SJCRH30 (cell line): ENCODE measurements at places on chromosomes 2 and 18.
A peak's percentile ranks its signal among the peaks of the same experiment; 100 is the strongest.

- no peak for DNase-seq
These were observed 126.0 kb upstream of the XPO1 start for GRCh38 chr2:61664190-61664589.

- DNase-seq, result no peak
These were observed 53.4 kb downstream of the AAK1 start for GRCh38 chr2:69589973-69590652.

DNA sequence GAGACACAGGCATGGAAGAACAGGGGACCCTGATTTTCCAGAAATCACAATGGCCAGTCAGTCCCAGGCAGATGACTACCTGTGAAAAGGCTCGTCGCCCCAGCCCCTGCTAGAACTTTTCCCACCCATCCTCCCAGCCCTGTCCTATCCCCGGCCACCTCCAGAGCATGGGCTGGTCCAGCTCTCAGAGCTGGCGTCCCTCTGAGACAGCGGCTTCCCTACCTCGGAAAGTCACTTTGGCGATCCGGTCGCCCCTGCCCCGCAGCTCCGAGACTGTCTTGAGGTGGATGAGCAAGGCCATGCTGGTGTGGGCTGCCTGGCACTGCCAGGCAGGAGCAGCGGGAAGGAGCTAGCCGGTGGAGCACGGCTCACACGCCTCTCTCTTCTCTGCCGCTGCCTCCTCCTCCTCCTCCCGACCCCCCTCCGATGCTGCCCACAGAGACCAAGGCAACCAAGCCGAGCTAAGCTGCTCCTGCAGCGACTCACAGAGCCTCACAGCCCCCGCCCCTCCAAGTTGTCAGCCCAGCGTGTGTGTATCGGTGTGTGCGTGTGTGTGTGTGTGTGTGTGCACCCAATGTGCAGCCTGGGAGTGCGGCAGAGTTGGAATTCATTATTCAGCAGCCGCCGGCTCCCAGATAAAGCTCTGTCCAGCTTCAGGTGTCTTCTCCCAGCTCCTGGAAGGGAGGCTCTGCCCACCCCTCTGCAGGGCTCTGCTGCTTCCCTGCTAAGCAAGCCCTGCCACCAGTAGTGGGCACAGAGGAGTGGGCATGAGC is 80.5 kb upstream of the OTOF start:
- no peak for DNase-seq

- DNase-seq, result no peak
These were observed 5.9 kb upstream of the USP40 start for GRCh38 chr2:233572468-233572867.

- DNase-seq, result no peak
These were observed 8.1 kb downstream of the AOX1 start for GRCh38 chr2:200593905-200594304.

DNA sequence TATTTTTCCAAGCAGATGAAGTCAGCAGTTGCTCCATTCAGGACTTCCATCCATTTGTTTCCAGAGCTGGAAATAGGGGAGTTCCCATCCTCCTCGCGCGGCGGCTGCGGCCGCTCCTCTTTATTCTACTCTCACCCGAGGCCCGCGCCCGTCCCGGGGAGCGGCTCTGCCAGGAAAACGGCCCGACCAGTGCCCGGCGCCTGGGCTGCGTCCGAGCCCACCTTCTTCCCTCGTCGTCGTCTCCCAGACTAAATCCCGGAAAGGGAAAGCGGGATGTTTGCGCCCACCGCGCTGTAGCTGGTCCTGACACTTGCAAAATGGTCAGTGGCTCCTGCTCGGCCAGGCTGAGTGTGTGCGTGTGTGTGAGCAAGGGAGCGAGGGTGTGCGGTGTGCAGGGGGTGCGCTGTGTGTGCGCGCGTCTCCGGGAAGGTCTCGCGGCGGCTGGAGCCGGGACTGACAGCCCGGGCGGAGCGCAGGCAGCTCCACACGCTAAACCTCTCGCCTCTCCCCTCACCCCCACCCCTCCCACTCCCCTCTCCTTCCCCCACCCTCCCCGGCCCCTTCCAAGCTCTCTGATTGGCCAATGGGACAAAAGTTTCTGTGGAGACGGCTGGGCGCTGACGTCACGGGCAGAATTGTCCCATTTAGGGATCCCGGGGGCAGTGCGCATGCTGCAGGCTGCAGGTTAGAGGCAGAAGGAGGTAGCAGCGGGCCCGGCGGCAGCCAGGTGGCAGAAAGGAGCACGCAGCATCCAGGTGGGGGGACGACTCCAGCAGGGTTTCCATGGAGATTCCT is at the start of gene NOL4:
NOL4 (minus strand) TSS at position 491 of the 795 bp plus-strand sequence. CDS start 1,660 bp downstream, outside the sequence.
- DNase-seq, result peak; percentile 72

DNA sequence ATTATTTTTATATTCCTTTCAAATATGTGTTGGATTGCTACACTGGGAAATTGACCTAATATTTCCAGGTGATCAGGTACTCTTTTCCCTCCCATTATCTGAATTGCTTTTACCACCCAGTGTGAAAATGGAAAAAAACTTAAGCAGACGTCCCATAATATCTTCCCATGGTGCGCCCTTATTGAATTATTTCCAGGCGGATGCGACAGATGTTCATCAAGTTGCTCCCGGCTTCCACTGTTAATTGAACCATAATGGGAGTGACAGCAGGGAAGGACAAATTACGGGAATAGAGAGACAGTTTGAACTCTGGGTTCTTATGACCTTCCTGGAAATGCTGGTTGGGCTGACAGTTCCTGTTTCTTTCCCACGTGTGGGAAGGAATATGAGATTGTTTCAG is 93.3 kb downstream of the THSD7B start:
- DNase-seq, result no peak

DNA sequence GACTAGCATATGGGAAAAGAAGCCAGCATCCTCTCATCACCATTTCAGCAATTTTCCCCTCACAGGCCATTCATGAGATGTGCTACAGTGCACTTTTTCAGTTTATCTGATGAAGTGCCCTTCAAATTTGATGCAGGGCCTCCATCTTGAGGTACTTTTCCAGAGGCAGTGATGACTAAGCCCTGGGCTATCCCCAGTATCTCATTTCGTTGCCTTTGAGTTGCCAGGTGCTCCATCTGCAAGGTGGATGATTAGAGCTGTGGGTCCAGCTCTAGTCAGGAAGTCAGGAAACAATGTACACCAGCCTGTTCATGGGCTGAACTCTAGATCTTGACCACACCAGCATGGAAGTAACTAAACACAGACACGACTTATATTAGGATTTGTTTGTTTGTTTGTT is 425.2 kb downstream of the METTL4 start:
- no peak for DNase-seq

DNA sequence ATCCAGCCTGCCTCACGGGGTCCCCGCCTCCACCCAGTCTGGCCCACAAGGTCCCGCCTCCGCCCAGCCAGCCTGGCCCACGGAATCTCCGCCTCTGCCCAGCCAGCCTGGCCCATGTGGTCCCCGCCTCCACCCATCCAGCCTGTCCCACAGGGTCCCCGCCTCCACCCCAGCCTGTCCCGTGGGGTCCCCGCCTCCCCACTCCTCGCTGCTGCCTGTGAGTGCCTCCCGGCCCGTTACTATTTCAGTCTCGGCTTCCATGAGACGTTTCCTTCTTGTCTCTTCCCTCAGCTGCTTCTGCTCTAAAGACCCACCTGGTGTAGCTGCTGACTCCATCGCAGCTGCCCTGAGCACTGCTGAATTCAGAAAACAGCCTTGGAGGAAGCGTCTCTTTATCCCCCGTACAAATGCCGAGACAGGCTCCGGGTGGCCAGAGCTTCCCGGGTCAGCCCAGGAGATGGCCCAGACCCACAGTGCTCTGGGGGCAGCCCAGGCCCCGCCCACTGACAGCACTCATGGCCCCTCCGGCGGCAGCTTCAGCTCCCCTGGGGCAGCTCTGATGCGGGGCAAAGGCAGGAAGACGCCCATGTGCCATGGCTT is 69.8 kb downstream of the NFATC1 start:
- DNase-seq, result peak; percentile 83

DNA sequence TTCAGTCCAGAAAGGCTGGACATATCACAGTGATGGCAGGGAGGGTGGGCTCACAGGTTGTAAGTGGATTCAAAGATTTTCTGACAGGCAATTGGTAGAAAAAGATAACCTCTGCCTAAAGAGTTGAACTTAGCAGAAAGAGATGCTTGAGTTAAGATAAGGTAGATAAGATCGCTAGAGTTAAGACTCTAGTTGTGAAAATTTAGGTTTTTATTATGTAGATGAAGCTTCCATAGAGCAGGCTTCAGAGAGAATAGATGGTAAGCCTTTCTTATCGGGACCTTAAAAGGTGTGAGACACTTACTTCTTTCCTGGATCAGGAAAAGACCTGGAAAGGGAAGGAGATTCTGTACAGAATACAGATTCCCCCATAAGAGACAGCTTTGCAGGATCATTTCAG is 134.4 kb downstream of the GULP1 start:
- DNase-seq, result no peak

- DNase-seq, result no peak
These were observed 364.8 kb upstream of the SLC14A2 start for GRCh38 chr18:45250479-45250878.

DNA sequence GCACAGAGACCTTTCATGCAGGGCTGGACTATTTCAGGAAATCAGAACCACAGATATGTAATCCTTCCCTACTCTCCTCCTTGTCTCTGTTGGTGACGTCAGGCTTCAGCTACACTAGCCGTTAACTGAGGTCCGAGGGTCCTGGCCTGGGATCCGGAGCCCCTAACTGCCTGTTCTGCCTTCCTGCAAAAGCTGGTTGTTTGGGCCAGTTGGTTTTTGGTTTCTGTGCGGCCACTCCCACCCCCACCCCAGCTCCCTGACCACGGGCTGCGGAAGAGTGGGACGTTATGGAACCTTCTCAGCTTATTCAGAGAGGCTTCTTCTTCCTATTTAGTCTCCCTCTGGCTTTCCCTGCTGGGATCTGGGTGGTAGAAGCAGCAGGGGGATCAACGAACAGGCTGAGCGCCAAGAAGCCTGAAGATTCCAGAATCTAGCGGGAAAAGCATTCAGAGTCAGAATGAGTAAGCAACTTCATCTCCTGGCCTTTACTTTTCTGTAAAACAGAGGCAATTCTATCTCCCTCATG is 49.3 kb upstream of the ROCK2 start:
- no peak for DNase-seq

- peak; percentile 74 for DNase-seq
These were observed 1.1 kb downstream of the MAP3K20 start for GRCh38 chr2:173076581-173077345.

DNA sequence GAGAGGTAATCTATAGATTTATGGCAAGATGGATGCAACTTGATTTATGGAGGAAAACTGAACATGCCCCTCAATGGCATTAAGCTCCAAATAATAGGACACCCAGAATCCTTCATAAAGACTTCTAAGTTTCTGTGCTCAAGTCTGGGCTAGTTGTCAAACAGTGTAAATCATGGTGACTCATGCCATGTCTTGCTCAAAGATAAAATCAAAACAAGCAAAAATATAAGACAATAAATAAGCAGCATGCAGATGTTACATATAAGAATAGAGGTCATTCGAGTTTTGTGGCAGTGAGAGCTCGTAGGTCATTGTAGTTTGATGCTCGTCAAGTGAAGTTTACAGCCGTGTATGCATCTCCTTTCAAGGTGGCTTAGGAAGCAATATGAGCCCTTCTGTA is 403.2 kb downstream of the THSD7B start:
- no peak for DNase-seq

GRCh38 chr2:161369311-161369710 is 46.8 kb upstream of the TBR1 start:
- DNase-seq, result no peak

GRCh38 chr2:168632709-168633121 is 169.7 kb upstream of the NOSTRIN start:
- DNase-seq, result no peak

GRCh38 chr2:10444463-10444862 is 3.7 kb downstream of the ODC1 start:
- no peak for DNase-seq

- DNase-seq, result no peak
These were observed 198.4 kb downstream of the EIPR1 start for GRCh38 chr2:3179208-3179607.

DNA sequence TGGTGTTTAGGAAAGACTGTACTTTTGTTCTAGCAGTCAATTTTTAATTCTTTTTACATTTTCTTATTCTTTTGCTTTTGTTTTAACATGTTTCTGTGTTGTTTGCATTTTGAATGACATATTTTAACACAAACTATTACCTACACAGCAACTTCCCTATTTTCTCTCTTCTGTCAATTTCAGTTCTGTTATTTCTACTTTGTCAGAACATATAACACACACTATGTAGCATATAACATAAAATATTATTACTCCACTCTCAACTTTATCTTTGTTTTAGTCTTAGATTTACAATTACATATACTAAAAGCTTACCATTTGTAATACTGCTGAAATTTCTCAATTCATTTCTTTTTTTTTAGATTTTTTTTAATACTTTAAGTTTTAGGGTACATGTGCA is 372.7 kb upstream of the VWC2L start:
- no peak for DNase-seq

GRCh38 chr2:15711126-15711860 is 119.6 kb downstream of the DDX1 start:
- no peak for DNase-seq

- DNase-seq, result peak; percentile 24
These were observed 37.5 kb downstream of the SLC4A3 start for GRCh38 chr2:219664944-219665343.

DNA sequence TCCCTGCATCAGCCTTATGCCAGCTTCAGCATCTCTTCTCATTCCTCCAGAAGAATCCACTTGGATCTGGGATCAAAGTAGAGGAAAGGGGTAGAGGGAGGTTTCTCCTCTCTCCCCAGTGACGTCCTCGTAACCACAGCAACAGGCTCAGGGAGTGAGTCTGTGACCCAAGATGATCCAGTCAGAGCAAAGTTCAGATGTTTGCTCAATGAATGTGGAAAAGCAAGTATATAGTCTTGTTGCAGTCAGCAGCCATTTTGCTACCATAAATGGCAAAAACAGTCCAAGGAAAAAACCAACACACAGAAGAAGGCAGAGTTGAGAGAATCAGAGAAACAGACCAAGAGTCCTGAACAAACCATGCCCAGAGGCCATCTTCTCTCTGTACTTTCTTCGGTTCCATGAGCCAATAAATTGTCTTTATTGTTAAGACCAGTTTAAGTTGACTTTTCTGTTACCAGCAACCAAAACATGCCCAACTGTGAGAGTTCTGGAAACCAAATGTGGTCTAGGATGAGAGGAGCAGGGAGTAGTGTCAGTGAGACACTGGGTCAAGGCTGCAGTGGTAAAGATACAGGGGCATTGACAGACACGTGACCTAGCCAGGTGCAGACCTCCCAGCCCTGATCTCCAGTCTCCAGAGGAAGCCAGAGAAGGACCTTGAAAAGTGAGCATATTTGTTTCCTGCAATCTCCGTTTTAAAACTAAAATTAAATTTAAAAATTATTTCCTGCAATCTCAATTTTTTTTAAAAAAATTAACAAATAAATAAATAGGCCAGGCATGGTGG is 3.2 kb upstream of the CXCR1 start:
- no peak for DNase-seq
